ENCODE measurements at places on chromosomes 5 and 9.

DNA sequence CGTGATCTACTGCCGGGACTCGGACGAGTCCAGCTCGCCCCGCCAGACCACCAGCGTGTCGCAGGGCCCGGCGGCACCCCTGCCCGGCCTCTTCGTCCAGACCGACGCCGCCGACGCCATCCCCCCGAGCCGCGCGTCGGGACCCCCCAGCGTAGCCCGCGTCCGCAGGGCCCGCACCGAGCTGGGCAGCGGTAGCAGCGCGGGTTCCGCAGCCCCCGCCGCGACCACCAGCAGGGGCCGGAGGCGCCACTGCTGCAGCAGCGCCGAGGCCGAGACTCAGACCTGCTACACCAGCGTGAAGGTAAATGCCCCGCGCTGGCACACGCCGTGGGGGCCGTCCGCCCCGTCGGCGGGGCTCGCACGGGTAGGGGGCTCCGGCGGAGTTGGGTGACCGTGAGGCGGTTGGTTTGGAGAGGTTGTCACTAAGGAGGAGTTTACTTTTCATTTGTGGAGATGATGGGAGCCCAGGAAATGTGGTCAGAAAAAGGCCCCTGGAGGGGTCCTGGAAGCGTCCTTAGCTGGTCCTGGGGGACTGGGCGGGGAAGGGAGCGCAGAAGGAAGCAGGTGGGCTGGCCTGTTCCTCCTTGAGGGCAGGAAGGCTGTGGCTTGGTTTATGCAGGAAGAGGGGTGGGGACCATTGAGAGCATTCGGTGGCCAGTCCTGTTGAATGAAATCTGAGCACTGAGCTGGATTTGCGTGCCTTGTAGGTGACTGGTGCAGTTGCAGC, 647 bp downstream of the PDE8B start:
- no peak for DNase-seq

DNA sequence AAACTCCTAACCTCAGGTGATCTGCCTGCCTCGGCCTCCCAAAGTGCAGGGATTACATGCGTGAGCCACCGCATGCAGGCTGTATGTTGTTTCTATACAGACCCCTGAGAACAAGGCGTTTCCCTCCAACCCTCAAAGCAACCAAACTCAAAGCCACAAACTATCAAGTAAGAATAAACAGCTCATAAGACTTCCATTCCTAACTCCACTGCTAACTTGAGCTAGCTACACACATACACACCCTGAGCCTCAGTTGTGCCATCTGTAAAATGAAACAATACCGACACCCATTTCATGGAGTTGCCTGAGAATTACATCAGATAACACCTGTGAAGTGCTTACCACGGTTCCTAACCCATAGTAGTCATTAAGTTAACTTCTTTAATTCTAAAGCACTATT, 70.8 kb downstream of the SERINC5 start:
- DNase-seq, result no peak

GRCh38 chr9:17436854-17437253, 142.0 kb upstream of the SH3GL2 start:
- DNase-seq, result no peak

GRCh38 chr5:9652295-9652694, 22.1 kb upstream of the TAS2R1 start:
- DNase-seq, result no peak

DNA sequence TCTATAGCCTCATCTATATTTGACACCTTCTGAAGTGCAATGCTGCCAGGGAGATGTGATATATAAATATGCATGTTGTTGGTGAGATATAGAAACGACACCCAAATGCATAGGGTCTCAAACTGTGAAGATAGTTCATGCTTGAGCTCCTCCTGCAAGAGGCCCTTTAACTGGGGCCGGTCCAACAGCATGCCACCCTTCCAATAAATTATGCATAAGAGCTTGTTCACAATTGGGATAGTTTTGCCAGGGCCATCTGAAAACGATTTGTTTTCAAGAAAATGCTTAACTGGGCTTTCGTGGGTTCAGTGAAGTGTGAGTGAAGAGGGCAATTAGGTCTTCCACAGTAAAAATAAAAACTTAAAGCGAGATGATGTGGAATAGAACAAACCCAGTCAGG, 424.2 kb upstream of the WWC1 start:
- DNase-seq, result no peak

- DNase-seq, result no peak
Measured at GRCh38 chr9:107141967-107142366, 141.1 kb upstream of the RAD23B start.

DNA sequence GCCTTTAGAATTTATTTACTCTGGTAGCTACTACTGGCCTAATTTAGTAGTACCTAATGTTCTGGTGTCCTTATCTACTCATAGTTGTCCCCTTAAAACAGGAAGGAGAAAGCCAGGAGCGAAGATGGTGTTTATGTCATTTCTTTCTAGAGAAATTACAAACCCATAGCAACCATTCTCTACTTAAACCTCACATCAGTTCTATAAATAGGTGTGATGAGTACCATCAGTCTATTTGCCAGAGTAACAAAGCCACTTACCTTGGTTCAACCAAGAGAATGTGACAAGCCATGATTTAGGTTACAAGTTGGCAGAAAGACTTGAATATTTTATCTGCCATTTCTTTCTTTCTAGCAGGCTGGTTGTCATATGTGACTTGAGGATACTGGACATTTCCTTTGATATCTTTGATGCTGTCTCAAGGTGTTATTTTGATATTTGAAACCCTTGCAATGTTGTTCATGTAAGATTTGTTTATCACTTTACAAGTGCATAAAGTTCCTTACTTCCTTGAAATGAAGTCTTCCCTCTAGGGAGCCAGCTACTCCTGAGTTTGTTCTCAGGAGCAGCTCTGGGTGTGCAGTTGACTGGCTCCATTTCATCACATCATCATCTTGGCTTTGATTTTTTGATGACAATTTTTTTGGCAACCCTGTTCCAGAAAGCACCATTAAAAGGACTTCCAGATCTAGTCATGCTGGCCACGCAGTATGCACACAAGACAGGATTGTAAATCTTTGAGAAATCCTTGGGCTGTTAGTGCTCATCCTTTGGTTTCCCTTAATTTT, 286.8 kb downstream of the ARHGAP26 start:
- no peak for DNase-seq
